HL-60 (cell line): ENCODE measurements at places on chromosomes 5 and 9.

DNA sequence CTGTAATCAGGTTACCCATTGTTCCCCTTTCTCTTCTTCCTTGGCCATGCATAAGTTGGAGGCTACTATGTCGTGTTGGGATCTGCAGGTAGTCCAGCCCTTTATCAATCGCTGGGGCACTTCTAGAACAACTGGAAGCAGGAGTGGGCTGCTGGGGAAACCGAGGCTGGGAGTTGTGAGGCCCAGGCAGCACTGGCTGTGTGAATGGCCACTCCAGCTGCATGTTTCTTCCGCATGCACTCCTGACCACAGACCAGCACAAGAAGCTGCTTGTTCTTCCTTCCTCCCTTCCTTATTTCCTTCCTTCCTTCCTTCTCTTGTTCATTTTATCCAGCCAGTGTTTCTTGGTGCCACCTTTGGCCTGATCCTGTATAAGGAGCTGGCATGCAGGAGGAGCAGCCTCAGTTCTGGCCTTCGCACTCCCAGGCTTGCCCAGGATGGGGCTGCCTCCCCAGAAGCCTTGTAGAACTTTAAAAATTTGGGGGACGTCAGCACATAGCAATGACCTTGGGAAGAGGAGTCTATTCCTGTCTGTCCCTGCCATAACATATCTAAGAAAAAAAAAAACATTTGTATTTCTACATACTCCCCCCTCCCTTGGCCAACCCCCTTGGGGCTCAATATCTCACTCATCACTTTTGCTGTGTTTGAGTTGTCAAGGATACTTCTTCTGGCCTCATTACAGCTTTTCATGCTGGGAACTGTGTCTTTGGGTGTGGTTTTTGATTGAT lies 20.8 kb upstream of the CXCL14 start:
- no peak for DNase-seq

- DNase-seq: no peak
Observed at GRCh38 chr9:627336-627970, 214.0 kb upstream of the DMRT1 start.

GRCh38 chr9:78439190-78439865 lies 142.4 kb downstream of the PSAT1 start:
- peak; percentile 73 for DNase-seq

GRCh38 chr9:98311541-98311940 lies 56.1 kb upstream of the TBC1D2 start:
- DNase-seq: no peak

- no peak for DNase-seq
Observed at GRCh38 chr5:39117401-39117800, 43.2 kb upstream of the RICTOR start.

DNA sequence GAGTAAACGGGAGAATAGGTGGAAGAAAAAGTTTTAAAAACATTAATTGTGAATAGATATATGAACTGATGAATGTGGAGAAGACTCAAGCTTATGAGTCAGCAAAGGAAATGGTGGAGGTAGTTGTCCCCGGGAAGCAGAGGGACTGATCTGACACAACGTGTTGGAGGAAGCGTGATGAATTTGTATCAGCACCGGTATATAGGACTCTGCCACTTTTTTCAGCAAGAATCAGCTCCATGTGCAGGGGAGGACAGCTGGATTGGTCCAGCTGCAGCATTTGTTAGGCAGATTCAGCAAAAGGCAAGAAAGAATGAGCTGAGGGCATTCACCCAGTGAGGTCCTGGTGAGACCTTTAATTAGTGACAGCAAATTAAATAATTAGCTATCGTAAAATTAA lies 276.0 kb downstream of the TENT4A start:
- DNase-seq: no peak
